Natural killer cell treated with Interleukin-12 subunit alpha and Interleukin-12 subunit beta and Interleukin-15 and Interleukin-18, amount 100 ng/mL, for 72 hours (primary cell): ENCODE measurements at places on chromosomes 4 and X. TPM values are rescaled to one million over a fixed set of nuclear protein-coding genes. Genes with fewer than 3 reads are reported as not detected.

GRCh38 chr4:137677863-137678262 lies 145.6 kb upstream of the PCDH18 start:
- DNase-seq: no peak

- no peak for DNase-seq
Observed at GRCh38 chr4:108148316-108148715, 20.4 kb downstream of the LEF1 start.

DNA sequence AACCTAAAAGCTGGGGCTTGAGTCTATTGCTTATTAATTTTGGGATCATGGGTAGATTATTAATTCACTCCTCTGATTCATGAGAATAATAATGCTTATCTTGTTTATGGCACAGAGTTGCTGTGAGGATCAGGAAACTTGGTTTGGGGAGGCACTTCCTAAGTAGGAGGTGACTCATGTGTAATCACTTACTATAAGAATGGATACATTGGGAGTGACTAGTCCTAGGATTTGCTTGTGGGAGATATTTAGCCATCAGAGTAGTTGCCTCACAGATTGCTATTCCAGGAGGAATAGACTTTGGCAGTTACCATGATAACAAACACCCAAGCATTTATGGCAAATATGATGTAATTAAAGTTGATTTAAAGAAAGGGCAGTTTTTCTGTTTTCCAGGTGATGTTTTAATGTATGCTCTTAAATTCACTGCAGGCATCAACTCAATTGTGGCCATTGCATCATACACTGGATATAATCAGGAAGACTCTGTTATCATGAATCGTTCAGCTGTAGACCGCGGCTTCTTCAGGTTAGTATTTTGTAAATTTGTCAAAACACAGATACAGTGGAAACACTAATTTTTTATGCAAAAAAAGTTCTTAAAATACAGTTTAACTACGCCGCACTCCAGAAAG lies 41.9 kb downstream of the POLR2B start:
- DNase-seq: no peak

GRCh38 chr4:16055873-16056272 lies 27.9 kb downstream of the PROM1 start:
- no peak for DNase-seq

- no peak for DNase-seq
Observed at GRCh38 chr4:123340381-123340701, 56.3 kb upstream of the SPRY1 start.

- DNase-seq: no peak
Observed at GRCh38 chr4:81227138-81227537, 12.1 kb upstream of the PRKG2 start.

GRCh38 chr4:144564358-144564757 lies 81.6 kb upstream of the HHIP start:
- no peak for DNase-seq

- DNase-seq: no peak
Observed at GRCh38 chr4:71777891-71778290, 6.0 kb downstream of the GC start.

- no peak for DNase-seq
Observed at GRCh38 chr4:94641702-94642560, 115.8 kb upstream of the BMPR1B start.

DNA sequence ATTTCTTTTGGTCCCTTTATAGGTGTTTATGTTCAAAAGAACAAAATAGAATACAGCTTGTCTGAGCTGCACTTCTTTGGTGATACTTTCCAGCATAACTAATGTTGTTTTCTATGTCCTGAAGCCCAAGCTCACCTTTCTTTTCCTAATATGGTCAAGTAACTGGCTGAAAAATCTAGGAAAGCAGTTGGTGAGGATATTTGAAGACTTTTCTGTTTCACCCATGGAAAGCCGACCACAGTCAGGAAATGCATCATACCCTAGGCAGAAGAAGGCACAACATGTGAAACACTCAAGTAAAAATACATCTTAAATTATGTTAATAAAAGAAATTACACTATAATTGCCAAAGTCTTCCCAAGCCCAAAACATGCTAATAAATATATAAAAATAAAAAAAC lies 337.0 kb downstream of the PDGFC start:
- no peak for DNase-seq

DNA sequence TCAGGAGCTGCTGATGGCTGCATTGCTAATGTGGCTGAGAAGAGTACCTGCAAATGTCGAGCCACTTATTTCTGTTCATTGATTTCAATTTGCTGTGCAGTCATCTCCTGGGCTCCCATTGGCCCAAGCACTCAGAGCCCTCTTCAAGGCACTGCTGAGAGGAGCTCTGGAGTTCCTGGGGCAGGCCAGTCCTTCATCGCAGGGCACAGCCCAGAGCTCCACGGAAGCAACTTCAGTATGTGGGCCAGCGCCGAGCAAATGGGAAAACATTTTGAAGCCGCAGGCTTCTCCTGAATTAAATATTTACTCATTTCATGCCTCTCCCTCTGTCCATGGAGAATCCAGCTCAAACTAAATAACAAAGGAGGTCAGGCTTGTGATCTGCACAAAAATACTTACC lies 383.3 kb downstream of the BCOR start:
- DNase-seq: no peak

DNA sequence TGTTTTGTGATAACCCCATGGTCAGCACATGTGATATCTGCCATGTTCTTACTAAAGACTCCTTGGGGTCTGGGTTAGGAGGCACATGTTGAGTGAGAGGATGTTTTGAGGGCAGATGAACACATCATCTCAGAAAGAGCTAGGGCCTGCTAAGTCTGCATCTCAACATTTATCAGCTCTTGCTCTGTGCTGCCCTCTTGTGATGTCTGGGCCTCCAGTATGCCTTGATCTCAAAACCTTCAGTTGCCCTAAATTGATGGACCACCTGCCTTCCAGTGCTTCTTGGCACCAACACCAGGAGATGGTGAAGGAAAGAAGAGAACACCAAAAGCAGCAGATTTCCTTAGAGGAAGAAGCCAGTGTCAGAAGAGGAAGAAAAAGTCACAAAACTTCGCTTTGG lies 22.5 kb downstream of the MID1 start:
- no peak for DNase-seq

DNA sequence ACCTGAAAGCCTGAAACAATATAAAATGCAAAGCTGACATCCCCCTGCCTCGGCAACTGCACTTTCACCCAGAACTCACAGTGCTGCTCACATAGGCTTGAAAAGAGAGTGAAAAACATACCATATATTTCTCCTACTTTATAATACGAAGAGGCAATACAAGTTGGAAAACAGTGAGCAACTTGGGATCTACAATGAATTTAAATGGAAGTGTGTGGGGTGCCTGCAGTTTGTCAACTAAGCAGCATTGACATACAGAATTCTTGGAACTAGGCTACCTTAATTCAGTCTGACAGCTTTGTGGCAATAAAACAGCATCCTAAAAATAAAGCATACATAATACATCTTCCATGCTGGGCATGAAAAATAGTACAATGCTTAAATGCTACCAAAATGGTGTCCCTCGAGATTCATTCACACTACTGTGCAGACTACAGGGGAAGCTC lies 8.0 kb downstream of the GASK1B start:
- DNase-seq: no peak

DNA sequence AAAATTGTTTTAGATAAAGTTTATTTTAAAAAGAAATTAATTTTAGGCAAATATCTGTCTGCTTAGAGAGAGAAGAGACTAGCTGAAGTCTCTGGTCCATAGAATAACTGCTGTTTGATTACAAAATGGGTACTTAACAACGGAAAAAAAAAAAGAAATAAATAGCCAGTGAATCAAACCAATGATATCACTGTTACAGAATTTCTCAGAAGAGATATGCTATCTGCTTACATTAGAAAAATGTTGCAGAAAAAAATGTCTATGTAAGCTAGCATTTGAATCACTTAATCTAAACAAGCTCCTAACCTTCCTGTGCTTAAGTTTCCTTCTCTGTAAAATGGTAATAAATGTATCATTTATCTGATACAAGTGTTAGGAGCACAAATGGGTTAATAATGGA lies 189.9 kb downstream of the IL15 start:
- DNase-seq: no peak

DNA sequence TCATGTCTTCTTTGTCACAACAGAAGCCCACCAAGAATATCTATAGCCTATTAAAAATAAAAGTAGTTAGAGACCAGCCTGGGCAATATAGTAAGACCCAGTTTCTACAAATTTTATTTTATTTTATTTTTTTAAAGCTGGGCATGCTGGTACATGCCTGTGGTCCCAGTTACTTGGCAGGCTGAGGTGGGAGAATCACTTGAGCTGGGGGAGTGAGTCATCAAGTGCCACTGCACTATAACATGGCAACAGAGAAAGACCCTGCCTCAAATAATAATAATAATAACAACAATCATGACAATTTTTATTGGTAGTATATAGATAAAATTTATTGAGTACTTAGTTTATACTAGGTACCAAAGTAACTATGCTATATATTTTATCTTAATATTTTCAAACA lies 93.0 kb upstream of the NPFFR2 start:
- DNase-seq: no peak

GRCh38 chr4:4418676-4419390 lies 31.9 kb downstream of the NSG1 start:
- no peak for DNase-seq

GRCh38 chr4:102546635-102547034 lies 45.5 kb downstream of the NFKB1 start:
- no peak for DNase-seq

DNA sequence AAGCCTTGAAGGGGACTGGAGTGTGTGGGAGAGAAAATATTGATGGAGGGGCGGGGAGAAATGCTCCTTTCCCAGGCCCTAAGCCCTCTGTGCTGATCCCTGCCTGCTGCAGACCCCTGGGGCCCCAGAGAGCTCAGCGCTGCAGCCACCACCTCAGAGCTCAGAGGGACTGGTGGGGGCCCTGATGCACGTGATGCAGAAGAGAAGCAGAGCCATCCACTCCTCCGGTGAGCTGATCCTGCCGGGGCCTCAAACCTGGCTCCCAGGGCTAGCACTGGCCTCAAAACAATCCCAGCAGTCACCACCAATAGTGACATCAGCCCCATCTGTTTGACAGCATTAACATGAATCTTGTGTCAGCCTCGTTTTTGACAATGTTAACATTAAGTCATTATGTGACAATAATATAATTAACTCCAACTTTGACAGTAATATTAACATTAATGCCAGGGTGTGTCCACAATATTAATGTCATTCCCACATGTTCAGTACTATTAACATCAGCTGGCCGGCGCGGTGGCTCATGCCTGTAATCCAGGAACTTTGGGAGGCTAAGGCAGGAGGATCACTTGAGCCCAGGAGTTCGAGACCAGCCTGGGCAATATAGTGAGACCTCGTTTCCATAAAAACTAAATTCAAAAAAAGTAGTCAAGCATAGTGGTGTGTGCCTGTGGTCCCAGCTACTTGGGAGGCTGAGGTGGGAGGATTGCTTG lies 5.8 kb downstream of the WAS start:
- no peak for DNase-seq

DNA sequence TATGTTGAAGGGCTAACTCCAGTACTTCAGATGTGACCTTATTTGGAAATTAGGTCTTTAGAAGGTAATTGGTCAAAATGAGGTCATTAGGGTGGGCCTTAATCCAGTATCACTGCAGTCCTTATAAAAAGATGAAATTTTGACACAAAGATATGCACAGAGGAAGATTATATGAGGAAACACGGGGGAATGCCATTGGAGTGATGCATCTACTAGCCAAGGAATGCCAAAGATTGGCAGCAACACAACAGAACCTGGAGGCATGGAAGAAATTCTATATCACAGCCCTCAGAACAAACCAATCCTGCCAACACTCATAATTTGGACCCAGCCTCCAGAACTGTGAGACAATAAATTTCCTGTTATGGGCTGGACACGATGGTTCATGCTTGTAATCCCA lies 17.6 kb downstream of the TRIM61 start:
- no peak for DNase-seq

- DNase-seq: no peak
Observed at GRCh38 chr4:40699648-40700047, 50.1 kb upstream of the NSUN7 start.

GRCh38 chr4:118968005-118968404 lies 79.4 kb downstream of the SYNPO2 start:
- DNase-seq: no peak

- no peak for DNase-seq
Observed at GRCh38 chr4:127523369-127523768, 109.4 kb upstream of the INTU start.

DNA sequence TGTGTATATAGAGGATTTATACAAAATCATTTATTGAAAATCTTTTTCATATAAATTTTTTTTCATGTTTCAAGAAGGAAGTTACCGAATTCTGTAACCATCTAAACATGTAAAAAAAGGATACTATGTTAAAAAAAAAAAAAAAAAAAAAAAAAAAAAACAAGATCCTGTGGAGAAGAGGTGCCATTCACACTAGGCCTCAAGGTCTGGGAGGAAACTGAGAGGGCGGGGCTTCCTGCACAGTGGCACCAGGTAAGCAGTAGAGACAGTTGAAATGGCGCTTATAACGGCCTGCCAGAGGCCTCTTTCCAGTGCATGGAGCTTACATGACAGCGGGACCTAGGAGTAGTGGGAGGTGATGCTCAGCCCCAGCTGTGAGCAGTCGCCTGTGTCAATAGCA lies 17.5 kb downstream of the TRAPPC2 start:
- no peak for DNase-seq

DNA sequence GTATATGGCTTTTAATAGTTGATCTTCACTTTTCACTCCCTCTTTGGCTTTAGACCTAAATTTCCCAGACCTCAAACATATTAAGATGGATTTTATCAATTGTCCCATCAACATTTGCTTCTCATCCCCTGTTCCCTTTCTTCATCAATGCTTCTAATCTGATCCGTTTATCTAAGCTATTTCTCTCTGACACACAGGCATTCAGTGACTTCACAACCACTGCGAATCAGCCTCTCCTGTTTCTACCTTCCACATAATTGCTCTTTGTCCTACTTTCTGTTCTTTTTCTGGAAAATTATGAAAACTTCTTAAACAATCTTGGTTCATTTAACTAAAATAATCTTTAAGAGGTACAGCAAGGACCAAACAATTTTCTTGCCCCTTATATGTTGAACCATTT lies 115.2 kb downstream of the GLRA3 start:
- no peak for DNase-seq

- no peak for DNase-seq
Observed at GRCh38 chr4:71584585-71584984, 199.3 kb downstream of the GC start.

DNA sequence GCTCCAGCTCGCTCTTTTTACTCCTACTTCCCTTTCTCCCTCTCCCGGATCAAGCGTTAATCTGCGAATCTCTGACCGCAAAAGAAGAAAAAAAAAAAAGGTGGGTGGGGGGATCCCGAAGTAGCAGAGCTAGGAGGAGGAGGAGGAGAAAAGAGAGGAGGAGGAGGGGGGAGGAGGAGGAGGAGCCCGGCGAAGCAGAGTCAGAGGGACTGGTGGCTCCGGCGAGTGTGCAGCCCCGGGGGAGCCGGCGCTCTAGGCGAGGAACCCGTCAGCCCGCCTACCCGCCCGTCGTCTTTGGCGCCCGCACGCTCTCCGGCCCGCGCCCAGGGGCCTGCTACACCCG lies at the start of gene NHSL2:
Gene NHSL2 (plus strand): TSS at position 203 of the 343 bp plus-strand sequence.
- no peak for DNase-seq

- DNase-seq: no peak
Observed at GRCh38 chrX:104669063-104669462, 103.1 kb downstream of the IL1RAPL2 start.

Gene CCNB3
- total RNA-seq: 0.74 TPM

Gene SLC10A6
- total RNA-seq: not detected

Gene EGFL6
- total RNA-seq: 5.0 TPM

Gene F8A3
- total RNA-seq: 46.4 TPM

Gene SH3TC1
- 6.4 TPM for total RNA-seq

Gene PAGE2B
- not detected for total RNA-seq

Gene CDX4
- total RNA-seq: not detected

Gene TLR10
- total RNA-seq: not detected

Gene CYSLTR1
- 1.5 TPM for total RNA-seq

Gene SPANXA2
- not detected for total RNA-seq

Gene GPR173
- total RNA-seq: not detected

Gene PHKA1
- total RNA-seq: 2.7 TPM

Gene USP51
- 0.26 TPM for total RNA-seq
